ENCODE measurements at places on chromosomes 3 and 15.

- DNase-seq, result no peak
Observed at GRCh38 chr15:79140846-79141570, 50.4 kb upstream of the RASGRF1 start.

DNA sequence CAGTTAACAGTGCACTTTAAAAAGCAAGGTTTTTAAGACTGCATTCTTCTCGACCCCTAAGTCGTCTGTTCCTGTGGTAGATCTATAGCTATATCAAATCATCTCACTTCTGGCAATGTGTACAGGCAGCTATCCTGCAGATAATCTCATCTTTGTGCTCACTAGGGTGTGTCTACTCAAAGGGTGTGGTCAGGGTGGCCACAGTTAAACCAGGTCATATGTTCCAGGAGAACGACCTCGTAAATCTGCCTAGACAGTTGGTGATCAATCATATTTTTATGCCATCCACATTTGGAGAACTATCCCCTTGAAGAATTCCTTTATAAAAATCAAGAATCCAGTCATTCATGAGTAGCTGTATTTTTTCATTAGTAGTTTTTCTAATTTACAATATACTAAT is 3.0 kb downstream of the VEPH1 start:
- no peak for DNase-seq

DNA sequence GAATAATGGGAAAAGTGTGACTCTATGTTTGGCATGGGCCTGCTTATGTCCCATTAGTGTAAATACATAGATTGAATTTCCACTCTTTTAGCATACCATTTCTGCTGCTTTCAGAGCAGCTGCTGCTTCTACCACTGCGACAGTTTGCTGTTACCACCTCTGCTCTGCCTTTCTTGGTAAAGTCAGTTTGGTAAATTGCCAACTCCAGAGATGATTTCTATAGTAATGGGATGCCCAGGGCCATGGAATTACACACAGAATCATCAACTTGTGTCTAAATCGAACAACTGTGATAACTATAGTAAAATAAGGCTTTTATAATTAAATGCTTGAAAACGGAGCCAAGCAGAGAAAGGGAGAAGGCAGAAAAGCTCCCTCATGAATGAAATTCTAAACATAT is 168.4 kb upstream of the VEPH1 start:
- DNase-seq, result no peak

DNA sequence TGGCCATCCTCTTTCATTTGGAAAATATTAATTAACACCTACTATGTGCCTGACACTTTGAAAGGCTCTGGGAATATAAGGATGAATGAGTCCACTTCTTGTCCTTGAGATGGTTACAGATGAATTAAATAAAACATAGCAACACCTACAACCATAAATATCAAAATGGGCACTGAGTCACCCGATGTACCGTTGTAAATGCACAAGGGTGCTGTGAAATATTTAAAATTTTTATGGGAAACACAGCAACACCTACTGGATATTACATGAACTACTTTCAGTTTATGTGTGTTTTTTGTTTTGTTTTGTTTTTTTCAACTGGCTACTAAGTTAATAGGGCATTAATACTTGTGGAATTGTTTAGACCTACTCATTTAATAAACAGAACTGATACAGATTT is 239.0 kb upstream of the NAALADL2 start:
- DNase-seq, result no peak

DNA sequence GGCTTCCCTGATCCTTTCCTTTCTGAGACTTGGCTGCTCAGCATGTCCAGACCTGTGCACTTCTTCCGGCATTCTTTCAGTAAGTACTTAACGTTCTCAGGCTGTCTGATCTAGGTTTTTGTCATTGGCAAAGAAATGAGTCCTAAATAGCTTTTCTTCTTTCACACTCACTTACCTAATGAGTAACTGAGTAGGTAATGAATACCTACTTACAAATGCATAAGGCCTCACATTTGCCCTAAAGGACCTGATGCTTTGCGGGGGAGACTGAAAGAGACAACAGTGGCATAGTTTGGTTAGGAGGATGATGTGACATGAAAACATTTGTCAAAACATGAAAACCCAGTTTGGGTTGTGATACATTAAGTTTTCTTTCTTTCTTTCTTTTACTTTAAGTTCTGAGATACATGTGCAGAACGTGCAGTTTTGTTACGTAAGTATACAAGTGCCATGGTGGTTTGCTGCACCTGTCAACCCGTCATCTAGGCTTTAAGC is 516.7 kb upstream of the CFAP20DC start:
- DNase-seq, result no peak

DNA sequence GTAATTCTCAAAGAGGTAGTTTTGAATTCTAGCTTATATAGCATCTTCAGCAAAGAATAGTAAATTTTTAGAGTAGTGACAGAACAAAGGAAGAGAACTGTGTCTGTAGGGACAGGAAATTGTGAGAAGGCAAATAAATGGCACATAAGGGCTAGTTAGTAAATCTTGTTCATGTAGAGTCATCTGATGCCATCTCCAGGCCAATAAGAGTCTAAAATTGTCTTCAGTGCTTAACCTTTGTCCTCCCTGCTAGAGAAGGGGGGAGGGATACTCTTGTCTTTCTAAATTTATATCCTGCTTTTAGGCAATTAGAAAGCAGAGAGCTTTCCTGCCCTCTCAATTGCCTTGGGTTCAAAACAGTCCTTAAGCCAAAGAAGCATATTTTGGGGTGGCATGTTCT is 87.0 kb upstream of the DNAJC19 start:
- no peak for DNase-seq

GRCh38 chr15:37394402-37395099 is 294.2 kb upstream of the MEIS2 start:
- no peak for DNase-seq

GRCh38 chr15:89912674-89913396 is at the start of gene ARPIN:
Gene ARPIN, minus strand, starts transcription at chr15:89912952. Its CDS starts 117 bp downstream, at chr15:89912835.
- DNase-seq, result no peak

DNA sequence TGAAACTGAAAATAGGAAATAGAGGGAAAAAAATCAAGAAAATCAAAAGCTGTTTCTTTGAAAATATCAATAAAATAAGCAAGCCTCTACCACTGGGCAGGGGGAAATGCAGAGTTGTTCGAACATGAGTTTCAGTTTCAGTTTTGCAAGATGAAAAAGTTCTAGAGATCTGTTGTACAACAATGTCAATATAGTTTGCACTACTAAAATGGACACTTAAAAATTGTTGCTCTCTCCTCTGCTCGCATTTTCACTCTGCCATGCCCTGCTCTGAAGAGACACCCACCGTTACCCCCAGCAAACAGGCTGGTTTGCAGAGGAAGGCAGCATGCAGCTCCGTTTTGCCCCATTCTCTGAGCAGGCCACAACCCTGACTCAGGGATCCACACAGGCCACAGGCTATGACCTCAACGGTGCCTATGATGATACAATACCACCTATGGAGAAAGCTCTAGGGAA is 64.5 kb downstream of the ZNF148 start:
- DNase-seq, result no peak

DNA sequence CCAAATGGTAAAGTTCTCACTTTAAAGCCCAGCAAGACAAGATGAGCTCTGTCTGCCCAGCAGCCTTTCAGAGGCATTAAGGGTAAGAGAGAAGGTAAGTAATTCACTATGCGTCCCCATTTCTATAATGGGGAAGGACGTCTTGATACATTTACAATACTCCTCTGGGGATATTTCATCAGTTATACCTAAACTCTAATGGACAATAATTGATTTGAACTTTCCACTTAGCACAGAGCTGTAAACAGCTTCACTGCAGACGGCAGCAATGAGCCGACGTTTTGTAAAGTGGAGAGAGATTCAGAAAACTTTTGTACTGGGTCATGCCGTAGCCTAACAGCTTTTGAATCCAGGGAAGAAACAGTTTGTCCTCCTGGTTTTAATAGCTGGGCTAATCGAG is 127.4 kb downstream of the TIGIT start:
- no peak for DNase-seq

DNA sequence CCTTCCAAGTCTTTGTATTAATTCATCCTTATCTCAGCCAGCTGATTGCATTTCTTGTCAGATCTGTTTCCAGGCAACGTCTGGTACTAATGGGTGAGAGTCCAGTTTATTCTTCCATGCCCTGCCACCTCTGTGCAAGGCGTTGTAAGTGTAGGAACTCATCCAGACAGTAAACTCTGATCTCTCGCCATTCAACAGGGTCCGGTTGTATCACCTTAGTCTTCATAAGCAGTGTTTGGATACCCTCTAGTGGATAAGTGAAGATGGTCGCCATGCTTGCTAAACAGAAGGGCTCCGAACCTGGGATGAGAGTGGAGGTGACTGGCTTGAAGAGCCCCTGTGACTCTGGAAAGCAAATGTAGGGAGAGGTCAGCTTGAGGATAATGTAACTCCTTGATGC is 51.6 kb upstream of the CMTM7 start:
- DNase-seq, result no peak

DNA sequence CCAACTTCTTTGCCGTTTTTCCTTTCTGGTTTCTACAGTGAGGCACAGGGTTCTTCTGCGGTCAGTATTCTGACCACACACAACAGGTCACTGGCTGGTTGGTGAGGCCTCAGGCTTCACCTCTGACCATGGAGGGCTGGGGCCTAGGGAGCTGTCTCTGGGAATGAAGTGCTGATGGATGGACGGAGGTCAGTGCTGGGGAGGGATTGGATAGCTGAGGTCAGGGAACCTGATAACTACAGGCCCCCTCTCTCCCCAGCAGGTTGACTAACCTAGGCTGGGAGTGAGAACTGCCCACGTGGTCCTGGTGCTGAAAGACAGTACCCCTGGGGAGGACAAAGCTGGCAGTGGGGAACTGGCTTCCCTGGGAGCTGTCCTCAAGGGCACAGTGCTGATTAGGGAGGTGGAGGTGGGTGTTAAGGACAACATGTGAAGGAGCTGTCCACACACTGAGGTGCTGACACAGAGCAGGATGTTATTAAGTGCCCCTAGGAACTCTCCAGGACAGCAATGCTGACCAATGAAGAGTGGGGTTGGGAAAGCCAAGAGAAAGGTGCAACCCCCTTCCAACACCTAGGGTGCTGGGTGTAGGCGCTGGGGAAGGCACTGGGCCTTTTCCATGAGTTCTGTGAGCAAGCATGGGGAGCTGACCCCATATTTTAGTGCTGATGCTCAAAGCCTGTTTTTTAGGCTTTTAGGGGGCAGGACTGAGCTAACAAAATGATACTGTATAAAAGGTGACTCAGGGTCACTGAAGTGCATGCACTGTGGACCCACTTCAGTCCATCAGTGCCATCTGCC is 45.2 kb downstream of the ATP2B2 start:
- peak; percentile 17 for DNase-seq

DNA sequence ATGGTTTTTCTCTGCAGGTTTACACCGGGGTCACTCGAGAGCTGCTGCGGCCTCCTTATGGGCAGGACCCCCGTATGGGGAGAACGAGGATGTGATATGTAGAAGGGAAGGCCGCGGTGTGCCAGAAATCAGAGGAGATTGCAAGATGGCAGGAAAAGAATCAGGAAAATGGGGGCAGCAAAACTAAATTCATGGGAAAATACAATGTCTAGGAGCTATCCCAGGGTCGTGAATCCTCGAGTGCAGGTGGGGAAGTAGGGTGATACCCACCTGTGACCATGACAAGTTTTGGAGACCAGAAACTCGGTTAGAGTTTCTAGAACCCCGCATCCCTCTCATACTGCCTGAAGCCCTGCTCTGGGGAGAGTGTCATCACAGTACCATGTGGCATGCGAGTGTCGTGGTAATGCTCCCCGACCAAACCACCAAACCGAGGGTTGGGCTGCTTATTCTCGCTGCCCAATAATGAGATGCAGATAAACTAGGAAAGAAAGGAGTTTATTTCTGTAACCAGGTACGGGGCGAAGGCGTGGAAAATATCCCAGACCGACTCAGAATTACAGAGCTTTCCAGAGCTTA is 781 bp downstream of the TRNT1 start:
- no peak for DNase-seq

DNA sequence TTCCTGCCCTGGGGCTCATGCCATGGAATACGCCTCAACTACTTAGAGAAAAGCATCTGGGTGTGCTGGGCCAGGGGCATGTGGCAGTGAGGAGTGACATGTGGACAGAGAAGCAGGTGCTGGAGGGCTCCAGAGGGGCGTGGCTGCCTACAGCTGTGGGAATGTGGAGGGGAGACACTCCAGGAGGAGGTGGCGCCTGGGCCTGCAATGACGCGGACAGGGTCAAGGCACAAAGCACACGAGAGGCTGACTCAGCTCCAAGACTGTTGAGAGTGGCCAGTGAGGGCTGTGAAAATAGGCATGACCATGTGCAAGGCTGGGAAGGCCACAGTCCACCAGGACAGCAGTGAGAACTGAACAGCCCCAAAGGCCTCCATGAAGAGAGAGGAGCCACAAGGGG is 48.5 kb downstream of the PTH1R start:
- DNase-seq, result no peak

DNA sequence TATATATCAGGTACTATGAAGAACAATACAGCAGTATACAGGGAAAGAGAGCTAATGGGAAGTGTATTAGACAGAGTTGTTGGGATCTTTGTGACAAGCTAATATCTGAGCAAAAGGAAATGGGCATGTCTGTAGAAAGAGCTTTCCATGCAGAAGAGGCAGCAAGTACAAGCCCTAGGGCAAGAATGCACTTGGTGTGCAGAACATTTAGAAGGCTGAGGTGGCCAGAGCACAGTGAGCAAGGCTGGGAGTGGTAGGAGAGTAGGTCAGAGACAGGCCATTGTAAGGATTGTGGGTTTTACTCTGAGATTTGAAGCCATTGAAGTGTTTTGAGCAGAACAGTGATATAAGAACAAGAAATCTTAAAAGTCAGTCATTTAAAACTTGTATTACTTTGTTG is 353.9 kb upstream of the TGFBR2 start:
- no peak for DNase-seq

DNA sequence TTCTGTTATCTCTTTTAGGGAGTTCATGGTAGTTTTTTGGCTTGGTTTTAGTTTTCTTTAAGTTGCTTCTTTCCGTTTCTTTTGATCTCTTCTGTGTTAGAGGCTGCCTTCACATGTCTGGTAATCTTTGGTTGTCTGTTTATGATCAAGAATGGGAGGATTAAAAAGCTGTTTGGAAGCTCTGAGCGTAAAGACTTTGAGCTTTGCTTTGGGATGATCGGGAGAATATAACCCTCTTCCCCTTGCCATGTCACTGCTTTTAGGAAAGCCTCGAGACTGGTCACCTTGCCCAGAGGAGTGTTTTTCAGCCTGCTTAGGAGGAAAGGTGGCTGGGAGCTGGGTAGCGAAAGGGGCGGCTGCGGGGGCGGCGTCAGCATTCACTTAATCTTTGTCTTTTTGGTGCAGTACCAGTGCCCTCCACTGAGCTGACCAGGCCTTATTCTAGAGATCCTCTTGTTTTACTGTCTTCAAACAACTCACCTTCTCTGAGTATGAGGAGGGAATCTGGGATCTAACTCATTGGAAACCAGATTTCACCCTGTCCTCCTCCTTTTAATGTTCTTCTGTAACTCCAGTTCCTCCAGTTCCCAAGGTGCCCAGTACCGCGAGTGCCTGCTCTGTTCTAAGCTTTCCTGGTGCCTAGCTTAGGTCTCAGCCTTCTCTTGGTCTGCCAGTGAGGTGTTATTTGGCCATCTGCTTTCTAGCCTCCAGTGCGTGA is 15.5 kb downstream of the TATDN2 start:
- peak; percentile 44 for DNase-seq

GRCh38 chr3:99248130-99248529 is 346.6 kb upstream of the DCBLD2 start:
- no peak for DNase-seq

- DNase-seq, result no peak
Observed at GRCh38 chr3:67791620-67792019, 137.2 kb upstream of the SUCLG2 start.

GRCh38 chr15:69860321-69860720 is 237.4 kb downstream of the TLE3 start:
- no peak for DNase-seq

- DNase-seq, result no peak
Observed at GRCh38 chr15:50531766-50532165, 14.7 kb downstream of the USP50 start.
